ENCODE measurements at places on chromosomes 6 and 20. TPM values are rescaled to one million over a fixed set of nuclear protein-coding genes. Genes with fewer than 3 reads are reported as not detected.

SLC12A5 gene
- 0.21 TPM for total RNA-seq

TMEM244 gene
- not detected for total RNA-seq

TMEM63B gene
- 28.6 TPM for total RNA-seq

IMPG1 gene
- total RNA-seq = 0.14 TPM

POLR3F gene
- total RNA-seq = 14.4 TPM

EMILIN3 gene
- total RNA-seq = not detected

SAPCD1 gene
- total RNA-seq = 2.8 TPM

TPD52L1 gene
- 3.4 TPM for total RNA-seq

WFDC10A gene
- not detected for total RNA-seq

NKAPL gene
- total RNA-seq = not detected

HCK gene
- total RNA-seq = not detected

CGAS gene
- not detected for total RNA-seq

E2F3 gene
- 5.3 TPM for total RNA-seq

MLN gene
- total RNA-seq = not detected

TRIM10 gene
- not detected for total RNA-seq

TPBG gene
- 20.3 TPM for total RNA-seq

DEFB119 gene
- total RNA-seq = not detected

SALL4 gene
- total RNA-seq = not detected

RFX6 gene
- total RNA-seq = not detected

CGA gene
- not detected for total RNA-seq

TAAR1 gene
- total RNA-seq = not detected

RAD21L1 gene
- total RNA-seq = not detected

NKAIN2 gene
- 0.45 TPM for total RNA-seq

APCDD1L gene
- 1.7 TPM for total RNA-seq

SLC22A7 gene
- total RNA-seq = not detected

LY6G5B gene
- total RNA-seq = not detected

LY86 gene
- total RNA-seq = not detected

RIPPLY2 gene
- not detected for total RNA-seq

STX16 gene
- total RNA-seq = 8.8 TPM

CCND3 gene
- 51.3 TPM for total RNA-seq

SOBP gene
- total RNA-seq = 2.9 TPM

DPPA5 gene
- not detected for total RNA-seq

MDC1 gene
- 7.8 TPM for total RNA-seq

TBX18 gene
- 0.48 TPM for total RNA-seq

OPRL1 gene
- total RNA-seq = 0.23 TPM

CD109 gene
- 22.9 TPM for total RNA-seq

OLIG3 gene
- total RNA-seq = not detected

Measured in H4 (cell line).